ENCODE measurements at places on chromosomes 3 and 15.
A peak's percentile ranks its signal among the peaks of the same experiment; 100 is the strongest.

GRCh38 chr15:101137312-101137940 lies 114.4 kb downstream of the CHSY1 start:
- DNase-seq = no peak

- DNase-seq = no peak
These were observed 772.4 kb upstream of the NR2F2 start for GRCh38 chr15:95558131-95558530.

- DNase-seq = no peak
These were observed 360.1 kb upstream of the GOLIM4 start for GRCh38 chr3:168455814-168456213.

DNA sequence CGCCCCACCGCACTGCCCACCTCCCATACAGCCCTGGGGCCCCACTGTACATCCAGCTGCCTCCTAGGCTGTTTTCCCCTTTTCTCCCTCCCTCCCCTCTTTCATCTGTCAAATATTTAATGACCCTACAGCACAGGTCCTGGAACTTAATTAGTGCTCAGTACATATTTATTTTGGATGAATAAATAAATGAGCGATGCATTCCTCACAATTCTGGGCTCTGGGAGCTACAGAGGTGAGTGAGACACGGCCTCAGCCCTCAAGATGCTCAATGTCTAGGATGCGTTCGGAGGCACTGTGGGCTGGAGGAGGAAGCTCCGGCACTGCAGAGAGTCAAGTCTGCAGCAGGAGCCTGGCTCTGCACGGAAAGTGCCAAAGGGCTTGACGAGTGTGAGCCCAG lies 175.0 kb downstream of the FAM43A start:
- DNase-seq = no peak

DNA sequence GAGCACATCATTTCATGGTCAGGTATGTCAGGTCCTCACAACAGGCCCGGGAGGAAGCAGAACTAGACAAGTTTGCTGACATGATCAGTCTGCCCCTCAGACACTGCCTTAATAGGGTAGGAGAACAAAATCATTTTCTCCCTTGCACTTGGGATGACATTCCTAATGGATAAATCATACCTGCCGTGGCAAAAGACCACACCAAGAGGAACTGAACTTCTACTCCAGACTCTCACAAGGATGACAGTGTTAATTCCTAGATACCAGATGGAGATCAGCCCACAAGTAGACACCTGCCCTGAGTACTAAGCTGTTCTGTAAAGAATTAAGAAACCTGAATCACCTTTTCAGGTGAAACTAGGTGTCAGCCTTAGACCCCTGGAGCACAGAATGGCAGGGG lies 19.5 kb downstream of the SIAH2 start:
- no peak for DNase-seq

DNA sequence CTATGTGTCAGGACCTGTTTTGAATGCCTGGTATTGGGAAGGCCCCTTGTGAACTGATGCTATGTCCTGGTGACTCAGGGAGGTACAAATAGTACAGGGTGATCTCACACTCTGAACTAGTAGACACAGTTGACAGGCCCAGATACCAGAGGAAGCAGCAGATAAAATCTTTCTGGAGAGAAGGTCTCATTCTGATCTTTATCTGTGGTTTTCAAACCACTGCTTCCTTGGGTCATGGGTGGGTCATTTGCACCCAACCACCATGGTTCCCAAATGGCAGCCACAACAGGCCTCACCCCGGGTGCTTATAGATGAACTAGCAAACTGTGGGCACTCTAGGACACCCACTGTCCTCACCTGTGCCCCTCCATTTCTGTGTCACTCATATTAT lies 43.4 kb downstream of the PXYLP1 start:
- no peak for DNase-seq

DNA sequence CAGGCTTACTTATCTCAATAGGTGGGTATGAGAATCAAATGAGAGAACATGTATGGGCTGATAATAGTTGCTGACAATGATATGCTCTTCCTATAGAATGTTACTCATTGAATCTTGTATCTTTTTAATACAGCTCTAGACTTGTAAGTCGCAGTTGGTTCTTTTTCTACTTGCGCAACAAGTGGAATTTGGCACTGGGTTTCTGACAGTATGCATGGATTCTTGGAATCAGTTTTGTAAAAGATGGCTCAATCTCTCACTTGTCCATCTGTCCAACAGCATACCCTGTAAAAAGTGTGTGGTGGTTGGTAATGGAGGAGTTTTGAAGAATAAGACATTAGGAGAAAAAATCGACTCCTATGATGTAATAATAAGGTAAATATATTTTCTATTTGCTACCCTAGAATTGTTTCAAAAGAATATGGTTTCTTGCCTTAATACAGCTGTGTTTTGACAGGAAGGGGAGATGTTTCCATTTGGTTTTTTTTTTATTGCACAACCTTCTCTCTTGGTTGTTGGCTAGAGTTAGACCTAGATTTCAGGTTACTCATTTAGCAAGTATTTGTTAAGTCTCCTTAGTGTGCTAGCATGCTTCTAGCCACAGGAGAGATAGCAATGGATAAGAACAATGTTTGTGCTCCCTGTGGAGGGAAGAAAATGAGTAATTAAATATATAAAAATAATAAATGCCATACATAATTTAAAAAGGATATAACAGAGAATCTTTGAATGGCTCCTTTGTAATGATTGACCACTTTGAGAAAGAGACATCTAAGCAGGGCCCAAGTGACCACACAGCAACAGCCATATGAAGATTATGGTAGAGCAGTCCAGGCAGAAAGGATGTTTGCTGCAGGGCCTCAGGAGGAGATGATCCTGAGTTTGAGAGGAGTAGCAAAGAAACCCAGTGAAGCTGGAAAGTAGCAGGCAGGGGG lies 21.8 kb downstream of the ST3GAL6 start:
- DNase-seq = peak; percentile 57
